Foreskin fibroblast (primary cell): ENCODE measurements at places on chromosomes 3 and 15.

GRCh38 chr15:48423896-48424475 lies 92.8 kb downstream of the DUT start:
- DNase-seq = no peak

GRCh38 chr3:177430653-177431052 lies 233.4 kb upstream of the TBL1XR1 start:
- DNase-seq = no peak

DNA sequence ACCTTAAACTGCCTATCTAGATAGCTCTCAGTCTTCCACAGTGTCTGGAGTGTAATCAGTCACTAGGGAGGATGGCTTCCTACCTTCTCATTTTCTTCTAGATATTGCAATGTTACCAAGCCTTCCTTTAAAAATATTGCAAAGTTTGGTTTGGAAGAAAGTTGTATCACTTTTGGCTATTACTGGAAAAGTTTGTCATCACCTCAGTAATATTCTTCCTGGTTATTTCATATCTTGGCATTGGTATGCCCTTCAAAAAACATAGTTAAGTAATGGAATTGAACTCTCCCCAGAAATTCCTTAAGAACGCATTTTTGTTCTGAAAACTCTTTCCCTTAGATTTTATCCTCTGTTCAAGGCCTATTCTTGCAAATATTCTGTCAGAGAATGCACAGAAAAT lies 179.3 kb upstream of the MME start:
- DNase-seq = no peak

- DNase-seq = no peak
Measured at GRCh38 chr15:91887321-91887720, 33.8 kb downstream of the SLCO3A1 start.

DNA sequence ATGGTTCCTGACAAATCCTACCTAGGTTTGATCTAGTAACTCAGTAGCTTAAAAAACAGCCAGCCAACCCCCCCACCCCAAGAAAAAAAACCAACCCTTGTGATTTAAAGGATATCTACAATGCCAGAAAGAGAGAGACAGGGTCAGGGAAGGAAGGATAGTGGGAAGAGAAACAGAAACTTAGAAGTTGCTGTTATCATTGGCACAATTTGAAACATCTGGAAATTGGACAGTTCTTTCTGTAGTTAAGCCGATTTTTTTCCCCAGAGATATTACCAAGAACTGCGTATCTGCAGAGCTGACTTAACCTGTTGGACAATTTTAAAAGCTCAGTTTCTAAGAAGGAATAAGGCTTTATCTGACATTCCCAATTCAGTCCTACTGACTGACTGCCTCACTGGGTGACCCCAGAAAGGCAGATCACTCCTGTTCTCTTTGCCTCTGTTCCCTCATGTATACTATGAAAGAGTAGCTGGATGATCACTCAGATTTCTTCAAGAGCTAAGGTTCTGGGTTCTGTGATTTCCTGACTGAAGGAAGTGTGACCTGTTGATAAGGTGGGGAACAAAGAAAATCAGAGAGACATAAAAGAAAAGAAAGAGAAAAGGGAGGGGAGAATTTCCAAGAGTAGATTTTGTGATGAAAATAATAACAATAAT lies 128.3 kb downstream of the MAP2K5 start:
- no peak for DNase-seq

GRCh38 chr15:101288905-101289513 lies 6.0 kb downstream of the SNRPA1 start:
- no peak for DNase-seq

- DNase-seq = no peak
Measured at GRCh38 chr3:27746838-27747237, 24.7 kb upstream of the EOMES start.

DNA sequence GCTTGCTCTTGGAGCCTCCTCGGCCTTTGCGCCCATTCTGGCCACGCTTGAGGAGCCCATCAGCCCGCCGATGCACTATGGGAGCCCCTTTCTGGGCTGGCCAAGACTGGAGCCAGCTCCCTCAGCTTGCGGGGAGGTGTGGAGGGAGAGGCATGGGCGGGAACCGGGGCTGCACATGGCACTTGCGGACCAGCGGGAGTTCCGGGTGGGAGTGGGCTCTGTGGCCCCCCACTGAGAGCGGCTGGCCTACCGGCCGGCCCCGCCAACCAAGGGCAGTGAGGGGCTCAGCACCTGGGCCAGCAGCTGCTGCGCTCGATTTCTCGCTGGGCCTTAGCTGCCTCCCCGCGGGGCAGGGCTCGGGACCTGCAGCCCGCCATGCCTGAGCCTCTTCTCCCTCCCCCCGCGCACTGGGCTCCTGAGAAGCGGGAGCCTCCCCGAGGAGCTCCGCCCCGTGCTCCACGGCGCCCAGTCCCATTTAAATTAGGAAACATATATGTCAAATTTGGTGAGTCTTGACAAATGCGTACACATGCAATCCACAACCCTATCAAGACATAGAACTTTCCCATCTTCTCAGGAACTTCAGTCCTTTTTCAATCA lies 97.6 kb upstream of the CNTN3 start:
- DNase-seq = no peak

- DNase-seq = peak; percentile 35
Measured at GRCh38 chr15:80929225-80929624, 60.4 kb downstream of the MESD start.

DNA sequence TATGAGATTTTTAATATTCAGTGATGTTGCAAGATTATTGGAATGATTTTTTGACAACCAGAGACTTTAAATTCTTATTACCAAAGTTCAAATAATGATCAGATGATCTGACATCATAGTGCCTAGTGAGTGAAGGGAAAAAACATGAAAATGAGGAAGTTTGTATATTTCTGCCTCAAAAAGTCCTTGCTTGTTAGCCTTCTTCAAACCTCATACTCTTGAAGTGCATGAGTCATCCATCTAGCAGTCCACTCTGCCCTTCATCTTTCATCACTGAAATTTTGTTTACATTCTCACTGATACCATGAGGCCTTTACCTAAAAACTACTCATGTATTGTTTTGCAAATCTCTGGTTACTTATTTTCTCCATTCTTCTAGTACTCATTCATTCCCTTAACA lies 23.9 kb upstream of the OR5H6 start:
- no peak for DNase-seq

DNA sequence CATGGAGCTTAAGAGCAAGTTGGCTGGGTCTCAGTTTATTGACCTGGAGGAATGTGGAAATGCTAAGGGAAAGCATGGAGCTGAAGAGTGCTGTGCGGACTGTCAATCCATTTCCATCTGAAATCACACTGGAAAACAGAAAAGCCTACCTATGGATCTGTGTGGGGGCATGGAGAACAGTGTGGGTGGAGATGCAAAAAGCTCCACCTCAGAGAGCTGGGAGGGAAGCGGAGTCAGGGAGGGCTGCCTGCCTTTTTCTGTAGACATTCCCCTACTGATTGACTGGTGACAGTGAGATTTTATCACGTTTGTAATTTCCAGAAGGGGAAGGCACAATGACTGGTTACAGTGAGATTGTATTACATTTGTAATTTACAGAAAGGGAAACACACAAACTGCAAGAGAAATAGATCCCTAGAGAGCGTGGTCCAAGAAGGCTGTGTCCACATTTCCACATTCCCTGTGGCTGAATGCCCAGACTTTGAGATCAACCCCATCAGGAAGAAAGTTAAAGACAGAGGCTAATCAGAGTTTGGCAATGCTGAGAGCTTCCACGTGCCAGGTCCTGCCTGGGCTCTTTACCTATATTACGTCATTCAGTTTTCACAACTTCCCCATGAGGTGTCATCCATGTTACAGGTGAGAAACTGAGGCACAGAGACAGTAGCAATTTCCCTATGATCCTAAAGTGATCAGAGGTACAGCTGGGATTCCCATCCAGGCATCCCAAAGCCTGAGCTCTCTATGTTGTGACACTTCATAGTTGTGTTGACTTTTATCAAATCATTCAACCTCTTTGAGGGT lies 67.7 kb upstream of the NSMCE3 start:
- DNase-seq = peak; percentile 51

DNA sequence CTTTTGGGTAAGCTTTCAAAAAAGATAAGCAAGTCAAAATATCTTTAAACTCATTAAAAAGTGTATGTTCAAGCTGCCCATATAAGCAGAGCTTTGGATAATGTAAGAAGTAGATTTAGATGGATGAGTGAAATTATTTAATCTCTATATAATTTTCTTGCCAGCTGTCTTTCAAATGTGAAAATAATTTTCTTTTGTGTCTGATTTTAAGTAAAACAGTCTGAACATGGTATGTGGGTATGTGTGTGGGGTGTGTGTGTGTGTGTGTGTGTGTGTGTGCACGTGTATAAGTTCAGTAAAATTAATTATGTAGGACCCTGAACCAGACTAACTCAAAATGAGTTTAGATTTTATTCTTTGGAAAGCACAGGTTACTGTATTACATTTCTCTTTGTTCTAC lies 155.2 kb upstream of the CGNL1 start:
- DNase-seq = no peak

- peak; percentile 53 for DNase-seq
Measured at GRCh38 chr3:183980403-183980802, 37.3 kb downstream of the ABCC5 start.

DNA sequence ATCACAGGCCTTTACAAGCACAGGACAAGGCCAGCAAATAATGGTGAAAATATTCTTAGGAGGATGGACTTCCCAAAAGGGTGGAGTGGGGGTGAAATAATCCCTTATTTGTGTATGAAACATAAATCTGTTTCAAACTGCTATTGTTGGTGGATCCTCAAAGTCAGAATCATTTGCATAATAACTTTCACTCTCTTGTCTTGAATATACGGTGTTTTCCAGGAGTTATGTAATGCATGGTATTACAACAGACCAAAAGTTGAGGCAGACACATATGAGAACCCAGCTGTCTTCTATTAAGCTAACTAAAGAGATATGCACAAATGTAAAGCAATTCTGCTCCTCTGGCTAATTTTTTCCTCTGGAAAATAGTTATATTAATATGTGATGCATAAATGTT lies 57.7 kb downstream of the PRTG start:
- peak; percentile 21 for DNase-seq

GRCh38 chr3:16839271-16840100 lies 45.3 kb upstream of the PLCL2 start:
- no peak for DNase-seq

GRCh38 chr3:133964547-133964946 lies 65.2 kb downstream of the SLCO2A1 start:
- no peak for DNase-seq

- no peak for DNase-seq
Measured at GRCh38 chr3:133478624-133479023, 78.8 kb downstream of the BFSP2 start.

GRCh38 chr3:161372321-161373260 lies 1.3 kb upstream of the SPTSSB start:
- DNase-seq = peak; percentile 69

DNA sequence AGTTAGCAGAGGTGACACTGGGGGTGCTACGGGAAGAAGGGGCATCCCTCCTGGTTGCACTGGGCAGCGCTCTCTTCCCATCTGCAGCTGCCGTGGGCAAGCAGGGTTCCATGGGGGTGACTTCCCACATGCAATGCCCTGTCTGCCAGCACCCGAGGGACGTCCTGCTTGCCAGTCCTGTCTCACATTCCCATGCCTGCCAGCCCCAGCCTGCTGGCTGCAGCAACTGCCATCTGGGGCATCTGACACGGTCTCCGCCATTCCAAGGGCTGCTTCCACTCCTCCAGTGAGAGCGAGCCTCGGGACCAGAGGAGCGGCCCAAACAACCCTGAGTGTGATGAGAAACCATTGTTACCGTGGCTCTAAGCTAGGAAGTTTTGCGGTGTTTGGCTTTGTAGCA lies 45.4 kb upstream of the RPL32 start:
- no peak for DNase-seq

DNA sequence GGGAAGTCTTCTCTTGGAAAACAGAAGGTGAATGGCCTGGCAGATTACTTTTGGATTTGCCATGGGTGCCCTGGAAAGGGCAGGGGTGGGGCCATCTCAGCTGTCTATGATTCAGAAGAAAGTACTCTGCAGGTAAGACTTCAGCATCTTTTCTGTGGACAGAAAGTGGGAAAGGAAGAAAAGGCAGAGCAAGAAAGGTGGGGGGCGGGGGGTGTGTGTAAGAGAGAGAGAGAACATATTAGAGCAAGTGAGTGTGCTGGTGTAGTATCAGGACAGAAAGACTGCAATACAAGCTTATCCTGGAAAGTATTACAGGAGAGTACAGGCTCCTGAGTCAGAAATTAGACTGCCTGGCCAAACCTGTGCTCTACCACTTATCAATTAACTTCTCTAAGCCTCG lies 5.5 kb downstream of the TAGLN3 start:
- DNase-seq = no peak

DNA sequence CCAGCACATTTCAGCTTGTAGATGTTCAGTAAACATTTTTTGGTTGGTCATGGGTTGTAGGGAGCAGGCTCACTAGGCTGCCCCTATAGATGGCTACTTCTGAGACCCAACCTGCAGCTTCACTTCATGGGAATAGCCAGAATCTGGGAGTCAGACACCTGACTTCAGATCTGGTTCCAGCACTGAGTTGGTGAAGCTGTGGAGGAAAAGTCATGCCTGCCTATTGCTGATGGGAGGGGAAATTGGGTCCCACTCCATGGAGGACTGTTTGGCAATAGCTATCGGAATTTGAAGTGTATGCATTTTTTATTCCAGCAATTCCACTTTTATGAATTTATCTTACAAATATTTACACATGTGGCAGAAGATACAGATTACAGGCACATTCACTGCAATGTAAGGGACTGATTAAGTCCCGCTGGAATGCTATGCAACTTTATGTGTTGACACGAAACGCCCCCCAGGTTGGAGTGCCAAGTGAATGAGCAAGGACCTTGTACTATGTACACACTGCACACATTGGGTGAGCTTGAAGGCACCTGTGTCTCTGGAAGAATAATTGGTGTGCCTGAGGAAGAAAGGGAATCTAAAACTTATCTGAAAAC lies 7.8 kb upstream of the CCR1 start:
- peak; percentile 21 for DNase-seq

GRCh38 chr3:117856354-117856753 lies 1146.8 kb downstream of the TUSC7 start:
- no peak for DNase-seq

DNA sequence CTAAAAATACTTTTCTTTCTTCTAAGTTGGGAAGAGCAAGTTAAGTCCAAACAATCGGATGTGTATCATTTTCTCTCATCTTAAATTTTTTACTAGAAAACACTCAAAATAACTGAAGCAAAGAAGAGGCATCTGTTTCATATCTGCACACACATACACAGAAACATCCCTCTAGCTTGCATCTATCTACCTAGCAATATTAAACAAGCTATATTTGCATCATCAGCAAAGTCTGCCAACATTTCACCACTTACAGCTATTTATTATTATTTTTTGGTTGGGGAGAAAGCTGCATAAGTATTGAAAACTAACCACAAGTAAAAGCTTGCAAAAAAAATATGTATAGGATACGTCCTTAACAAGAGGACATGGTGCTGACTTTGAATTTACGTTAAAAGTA lies 1.9 kb downstream of the GOLIM4 start:
- no peak for DNase-seq

- no peak for DNase-seq
Measured at GRCh38 chr3:160379628-160380214, 19.3 kb downstream of the IFT80 start.

- no peak for DNase-seq
Measured at GRCh38 chr15:44394062-44394461, 33.4 kb upstream of the CTDSPL2 start.
